Activated CD4-positive, alpha-beta T cell treated with anti-CD3 and anti-CD28 coated beads, Interleukin-2, amount 50 U/mL, for 4 hours (primary cell): ENCODE measurements at places on chromosomes 4 and X.

GRCh38 chr4:87799301-87800113 is at the start of gene IBSP:
IBSP (plus strand) TSS chr4:87799554; CDS start chr4:87802362, 2,808 bp downstream.
- no peak for DNase-seq

DNA sequence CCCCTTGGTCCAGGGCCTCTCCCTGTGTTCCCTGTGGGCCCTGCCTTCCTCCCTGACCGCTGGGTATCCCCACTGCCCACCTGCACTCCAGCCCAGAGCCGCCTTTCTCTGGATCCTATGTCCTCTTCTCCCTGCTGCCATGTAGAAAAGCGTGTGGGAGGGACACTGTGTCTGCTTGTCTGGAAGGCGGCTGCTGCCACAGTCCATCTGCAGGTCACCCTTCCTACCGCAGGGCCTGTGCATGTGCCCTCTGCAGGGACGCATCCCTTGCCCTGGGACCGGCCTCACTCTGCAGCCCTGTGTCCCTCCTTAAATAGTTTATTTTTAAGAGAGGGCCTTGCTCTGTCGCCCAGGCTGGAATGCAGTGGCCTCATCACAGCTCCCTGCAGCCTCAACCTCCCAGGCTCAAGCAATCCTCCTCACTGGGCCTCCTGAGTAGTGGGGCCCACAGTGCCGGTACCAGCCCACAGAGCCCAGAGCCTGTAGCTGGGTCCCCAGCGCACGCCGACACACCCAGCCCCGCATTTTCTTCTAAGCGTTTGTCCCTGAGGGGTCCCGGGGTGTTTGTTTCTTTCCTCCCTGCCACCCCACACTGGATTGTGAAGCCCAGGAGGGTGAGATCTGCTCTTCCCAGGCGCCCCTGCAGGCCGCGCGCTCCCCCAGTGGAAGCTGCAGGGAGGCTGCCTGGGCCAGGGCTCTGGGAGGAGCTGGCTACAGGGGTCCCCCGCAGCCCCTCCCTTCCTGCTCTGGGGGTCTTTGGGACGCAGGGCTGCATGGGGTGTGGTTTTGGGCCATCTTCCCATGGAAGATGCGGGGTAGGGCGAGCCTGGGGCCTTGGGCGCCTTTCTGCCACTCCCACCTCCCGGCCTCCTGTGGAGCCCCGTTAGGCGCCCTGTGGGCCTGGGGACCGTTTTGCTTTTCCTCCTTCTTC is 12.8 kb upstream of the NAT8L start:
- no peak for DNase-seq

GRCh38 chr4:2066011-2066551 is 7.0 kb downstream of the NAT8L start:
- no peak for DNase-seq

DNA sequence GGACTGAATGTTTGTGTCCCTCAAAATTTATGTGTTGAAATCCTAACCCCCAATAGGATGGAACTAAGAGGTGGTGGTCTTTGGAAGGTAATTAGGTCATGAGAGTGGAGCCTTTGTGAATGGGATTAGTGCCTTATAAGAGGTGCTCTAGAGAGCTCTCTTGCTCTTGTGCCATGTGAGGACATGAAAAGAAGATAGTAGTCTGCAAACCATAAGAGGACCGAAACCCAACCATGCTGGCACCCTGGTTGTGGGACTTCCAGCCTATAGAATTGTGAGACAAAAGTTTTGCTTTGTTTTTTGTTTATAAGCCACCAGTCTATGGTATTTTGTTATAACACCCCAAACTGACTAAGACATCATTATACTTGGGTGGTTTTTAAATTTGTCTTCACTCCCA is 417.1 kb downstream of the ANKRD50 start:
- no peak for DNase-seq

- no peak for DNase-seq
These were observed 27.2 kb downstream of the AASDH start for GRCh38 chr4:56360071-56360470.

DNA sequence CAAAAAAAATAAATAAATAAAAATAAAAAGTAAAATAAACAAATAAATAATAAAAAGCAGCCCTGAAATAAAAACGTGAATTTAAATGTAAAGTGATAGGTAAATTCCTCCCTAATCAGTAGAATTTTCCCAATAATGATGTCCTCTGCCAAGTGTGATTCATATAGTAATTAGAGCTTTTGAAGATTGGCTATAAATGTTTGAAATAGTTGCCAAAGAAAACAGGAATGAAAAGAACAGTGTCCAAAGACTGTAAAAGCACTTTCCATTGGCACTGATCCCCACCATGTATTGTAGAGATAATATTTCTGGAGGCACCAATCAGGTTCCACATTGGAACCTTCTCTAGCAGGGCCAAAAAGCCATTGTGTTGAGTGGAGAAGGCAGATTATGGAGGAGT is 25.9 kb upstream of the SMARCAD1 start:
- DNase-seq: no peak

- no peak for DNase-seq
These were observed 287.3 kb upstream of the CLNK start for GRCh38 chr4:10971800-10972401.

GRCh38 chr4:56050625-56051024 is 101.9 kb downstream of the CEP135 start:
- no peak for DNase-seq

GRCh38 chr4:1187182-1187581 is 14.8 kb upstream of the SPON2 start:
- DNase-seq: no peak

GRCh38 chr4:93267747-93268146 is 560.8 kb upstream of the ATOH1 start:
- no peak for DNase-seq

GRCh38 chrX:115399306-115399705 is 109.8 kb downstream of the LUZP4 start:
- DNase-seq: no peak

DNA sequence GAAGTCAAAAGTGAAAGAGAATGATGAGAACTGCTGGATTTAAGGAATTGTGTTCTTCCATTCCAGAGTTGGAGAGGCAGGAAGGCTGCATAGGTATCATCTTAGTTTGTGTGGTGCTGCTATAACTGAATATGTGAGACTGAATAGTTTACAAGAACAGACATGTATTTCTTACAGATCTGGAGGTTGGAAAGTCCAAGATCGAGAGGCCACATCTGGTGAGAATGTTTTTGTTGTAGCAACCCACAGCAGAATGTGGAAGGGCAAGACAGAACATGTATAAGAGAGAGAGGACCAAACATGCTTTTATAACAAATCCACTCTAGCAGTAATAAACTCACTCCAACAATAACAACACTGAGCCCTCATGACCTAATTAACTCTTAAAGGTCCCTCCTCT is 408.6 kb downstream of the FAM47B start:
- DNase-seq: no peak

GRCh38 chr4:56289934-56290333 is 97.4 kb downstream of the AASDH start:
- no peak for DNase-seq

DNA sequence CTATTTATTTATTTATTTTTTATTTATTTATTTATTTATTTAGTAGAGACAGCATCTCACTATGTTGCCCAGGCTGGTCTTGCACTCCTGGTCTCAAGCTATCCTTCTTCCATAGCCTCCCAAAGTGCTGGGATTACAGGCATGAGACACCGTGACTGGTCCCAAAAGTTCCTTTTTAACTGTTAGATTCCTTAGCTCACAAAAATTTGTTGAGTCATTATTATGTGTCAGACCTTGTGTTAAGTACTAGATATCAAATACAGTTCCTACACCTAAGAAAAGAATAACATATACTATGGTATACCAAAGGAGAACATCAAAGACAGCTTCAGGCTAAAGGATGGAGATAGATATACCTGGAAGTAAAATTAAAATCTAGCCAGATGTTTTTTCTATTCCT is 11.6 kb downstream of the FGA start:
- no peak for DNase-seq

- no peak for DNase-seq
These were observed 33.7 kb downstream of the TKTL1 start for GRCh38 chrX:154329294-154329693.

DNA sequence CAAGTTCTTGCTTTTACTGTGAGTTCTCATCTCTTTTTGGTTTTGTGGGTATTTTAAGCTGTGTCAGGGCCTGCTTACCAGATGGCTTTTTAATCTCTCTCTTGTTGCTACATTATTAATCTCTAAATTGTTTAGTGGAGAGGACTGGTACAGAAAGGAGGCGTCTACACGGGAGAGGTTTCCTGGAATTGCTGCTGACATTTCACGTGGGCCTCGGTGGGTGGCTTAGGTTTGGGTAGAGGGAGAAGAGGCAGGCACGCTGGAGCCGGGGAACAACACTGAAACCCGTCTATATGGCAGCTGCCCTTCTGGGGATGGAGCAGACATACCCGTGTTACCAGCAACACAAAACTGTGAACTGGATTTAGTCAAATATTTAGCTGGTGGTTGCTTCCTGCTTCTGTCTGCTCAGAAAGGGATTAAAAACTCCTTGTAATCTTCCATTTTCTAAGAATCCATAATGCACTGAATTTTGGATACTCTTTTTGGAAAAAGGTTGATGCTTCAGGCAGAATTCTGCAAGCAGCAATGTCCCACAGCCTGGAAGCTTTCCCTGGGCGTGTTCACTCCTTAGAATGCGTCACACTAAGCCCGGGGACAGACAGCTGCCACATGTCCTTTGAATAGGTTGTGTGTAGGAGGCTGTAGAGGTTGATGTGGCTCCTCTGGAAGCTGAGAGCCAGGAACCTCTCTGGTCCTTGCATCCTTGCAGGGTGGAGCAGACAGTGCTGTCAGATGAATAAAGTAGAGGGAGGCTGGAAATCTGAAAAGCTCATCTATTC is 199.8 kb upstream of the GATB start:
- DNase-seq: no peak
